Activated CD4-positive, alpha-beta T cell treated with anti-CD3 and anti-CD28 coated beads for 1 hour (primary cell): ENCODE measurements at places on chromosomes 11 and 22.

GRCh38 chr11:47886096-47886495 is 37.9 kb upstream of the NUP160 start:
- DNase-seq, result no peak

DNA sequence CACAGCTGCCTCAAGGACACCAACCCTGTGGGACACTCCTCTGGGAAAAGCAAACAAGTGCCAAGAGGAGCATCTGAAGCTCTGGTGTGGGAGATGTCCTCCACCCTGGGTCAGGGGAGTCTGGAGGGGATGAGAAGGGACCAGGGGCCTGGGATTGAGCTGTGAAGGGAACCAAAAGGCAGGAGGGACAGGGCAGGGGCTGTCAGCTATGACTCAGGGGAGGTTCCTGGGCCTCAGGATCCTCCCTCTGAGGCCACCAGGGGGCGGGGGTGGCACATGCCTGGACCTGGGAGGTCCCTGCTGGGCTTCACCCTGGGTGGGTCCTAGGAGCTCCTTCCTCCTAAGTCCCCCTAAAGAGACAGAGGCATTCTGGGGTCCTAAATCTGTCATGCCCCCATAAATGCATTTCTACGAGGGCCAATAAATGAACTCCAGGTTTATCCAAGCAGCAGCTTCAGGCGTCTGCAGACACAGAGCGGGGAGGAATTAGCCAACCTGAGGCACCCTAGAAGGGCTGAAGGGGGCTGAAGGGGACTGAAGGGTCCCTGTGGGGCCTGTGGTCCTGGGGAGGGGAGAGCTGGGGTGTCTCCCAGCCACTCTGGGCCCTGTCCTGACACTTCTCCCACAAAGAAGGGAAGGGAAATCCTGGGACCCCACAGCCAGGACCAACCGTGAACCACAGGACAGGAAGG is 31.9 kb upstream of the IGLL5 start:
- no peak for DNase-seq

DNA sequence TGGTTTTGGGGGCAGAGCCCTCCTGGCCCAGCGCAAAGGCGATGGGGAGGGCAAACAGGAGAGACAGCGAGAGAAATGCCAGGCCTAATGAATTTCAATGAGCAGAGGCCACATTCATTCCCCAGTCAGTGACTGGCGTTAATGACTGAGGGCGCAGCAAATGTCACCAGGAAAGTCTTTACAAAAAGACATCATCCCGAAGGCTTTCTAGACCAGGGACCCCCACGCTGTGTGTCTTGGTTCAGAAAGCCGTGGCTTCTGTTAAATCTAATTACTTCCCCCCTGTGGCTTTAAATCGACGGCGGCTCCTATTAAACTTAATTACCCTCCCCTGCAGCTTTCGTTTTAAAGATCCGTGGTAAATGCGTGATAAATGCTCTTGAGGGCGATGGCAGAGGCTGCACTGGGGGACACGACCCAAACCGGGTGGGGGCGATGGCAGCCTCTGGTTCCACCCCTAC is 1.6 kb upstream of the FGF19 start:
- DNase-seq, result no peak

GRCh38 chr11:116310226-116310625 is 462.6 kb downstream of the BUD13 start:
- no peak for DNase-seq

DNA sequence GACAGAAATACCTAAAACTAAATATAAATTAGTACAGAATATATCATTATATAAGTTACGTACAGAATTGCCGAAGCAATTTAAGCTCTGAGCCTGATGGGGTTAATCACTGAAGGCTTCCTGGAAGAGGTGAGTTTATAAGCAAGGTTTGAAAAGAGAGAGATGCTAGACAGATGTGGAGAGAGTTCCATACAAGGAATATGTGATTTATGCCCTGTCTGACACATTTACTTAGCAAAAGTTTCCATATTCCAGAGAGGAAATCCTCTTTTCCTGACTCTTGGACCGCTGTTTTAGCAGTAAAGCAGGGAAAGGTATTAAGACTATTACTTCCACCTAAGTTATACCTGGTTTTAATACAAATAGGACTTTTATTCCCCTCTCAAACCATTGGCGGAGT is 65.1 kb downstream of the DBX1 start:
- DNase-seq, result no peak
